ENCODE measurements at places on chromosomes 7 and 10.

GRCh38 chr10:21969326-21970287 is 33.9 kb downstream of the DNAJC1 start:
- peak; percentile 23 for DNase-seq

GRCh38 chr10:68647672-68648341 is 73.2 kb upstream of the CCAR1 start:
- DNase-seq: peak; percentile 90

DNA sequence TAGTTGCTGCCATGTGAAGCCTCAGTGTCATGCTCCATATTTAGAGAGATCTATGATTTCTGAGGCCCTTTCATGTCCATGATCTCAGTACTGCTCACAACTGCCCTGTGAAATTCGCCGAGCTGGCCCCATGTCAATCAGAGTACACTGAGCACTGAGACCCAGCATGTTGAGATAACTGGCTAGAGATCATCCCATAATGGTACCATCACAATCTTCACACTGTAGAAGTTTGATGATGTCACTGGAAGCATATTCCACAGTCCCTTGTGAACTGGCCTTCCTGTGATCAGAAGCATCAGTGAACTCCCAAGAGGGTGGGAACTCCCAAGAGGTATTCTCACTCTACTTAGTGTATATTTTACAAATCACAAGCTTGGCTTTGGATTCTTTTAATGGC is 116.0 kb downstream of the EGFR start:
- no peak for DNase-seq

- DNase-seq: no peak
Measured at GRCh38 chr7:136183981-136184380, 206.8 kb upstream of the MTPN start.

GRCh38 chr10:50931948-50932431 is 46.6 kb upstream of the A1CF start:
- peak; percentile 6 for DNase-seq

DNA sequence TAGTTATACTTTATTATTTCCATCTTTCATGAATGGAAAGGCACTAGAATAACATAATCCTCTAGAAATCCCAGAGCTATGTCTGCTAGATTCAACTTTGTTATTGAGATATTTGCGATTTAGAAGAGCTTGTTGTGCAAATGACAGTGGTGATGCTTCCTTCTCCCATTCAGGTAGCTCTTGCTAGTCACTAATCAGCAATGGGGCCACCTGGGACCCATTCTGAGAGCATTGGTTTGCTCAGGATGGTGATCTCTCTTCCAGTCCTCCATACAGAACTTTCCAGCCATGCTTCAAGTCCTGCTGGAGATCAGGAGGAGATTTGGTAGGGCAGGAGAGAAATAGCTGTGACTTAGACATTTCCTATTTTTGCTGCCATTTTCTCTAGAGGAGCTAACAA is 65.8 kb upstream of the WNT16 start:
- no peak for DNase-seq

- DNase-seq: no peak
Measured at GRCh38 chr7:5404421-5404826, 19.2 kb downstream of the TNRC18 start.

DNA sequence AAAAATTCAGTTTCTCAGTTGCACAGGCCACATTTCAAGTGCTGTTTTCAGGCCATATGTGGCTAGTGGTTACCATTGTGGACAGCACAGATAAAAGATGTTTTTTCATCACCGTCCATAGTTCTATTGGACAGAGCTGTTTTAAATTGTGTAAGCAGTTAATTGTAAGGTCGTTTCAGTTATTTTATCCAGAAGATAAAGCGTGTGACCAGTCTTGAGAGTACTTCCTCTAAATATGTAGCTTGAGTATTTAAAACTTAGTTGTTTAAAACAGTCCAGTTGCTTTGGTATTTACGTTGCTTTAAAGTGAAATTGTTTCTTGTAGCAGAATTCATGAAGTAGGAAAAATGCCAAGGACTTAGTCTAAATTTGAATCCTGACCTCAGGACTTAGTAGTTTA is 66.9 kb downstream of the ZNRF2 start:
- no peak for DNase-seq

DNA sequence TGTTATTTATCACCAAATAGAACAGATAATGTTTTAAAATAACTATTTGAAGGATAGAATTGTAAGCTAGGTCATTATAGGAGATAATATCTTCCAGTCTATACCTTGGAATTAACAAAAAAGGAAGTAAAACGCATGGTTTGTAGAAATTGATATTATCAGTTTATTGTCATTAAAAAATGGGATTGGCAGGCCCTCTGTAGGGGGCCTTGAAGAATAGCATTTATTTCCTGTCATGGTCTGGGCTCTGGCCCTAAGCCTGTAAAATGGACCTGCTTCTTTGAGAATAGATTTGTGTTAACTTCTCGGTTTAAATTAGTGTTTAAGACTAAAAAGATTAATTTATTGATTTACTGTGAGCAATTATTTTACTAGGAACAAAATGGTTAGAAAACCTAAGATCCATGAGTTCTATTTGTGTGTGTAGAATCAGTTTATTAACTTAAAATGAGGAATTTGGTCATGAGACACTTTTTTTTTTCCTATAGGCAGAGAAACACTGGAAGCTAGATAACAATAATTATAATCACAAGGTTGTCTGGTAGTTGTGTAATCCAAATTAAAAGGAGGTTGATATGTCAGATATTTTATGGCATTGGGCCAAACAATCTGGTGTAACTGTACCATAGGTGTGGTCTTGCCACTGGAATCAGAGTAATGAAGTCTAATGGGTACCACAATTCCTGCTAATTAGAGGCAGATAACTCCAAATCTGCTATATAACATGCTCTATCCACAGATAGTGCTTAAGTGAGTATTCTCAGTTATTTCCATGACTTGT is 197.4 kb upstream of the FOXP2 start:
- peak; percentile 0 for DNase-seq

DNA sequence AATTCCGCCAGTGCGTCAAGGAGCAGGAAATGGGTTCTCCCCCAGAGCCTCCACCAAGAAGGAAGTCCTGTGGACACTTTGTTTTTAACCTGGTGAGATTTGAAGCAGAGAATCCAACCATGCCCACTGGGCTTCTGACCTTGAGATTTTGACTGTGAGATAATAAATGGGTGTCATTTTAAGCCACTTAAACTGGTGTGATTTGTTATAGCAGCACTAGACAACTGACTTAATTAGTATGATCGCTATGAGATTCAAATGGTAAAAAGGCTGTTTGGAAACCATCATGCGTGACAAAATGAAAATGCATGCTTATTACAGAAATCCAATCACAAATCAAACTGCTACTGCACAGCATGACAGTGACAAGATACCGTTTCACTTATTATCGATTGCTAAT is 98.0 kb downstream of the ADAM12 start:
- no peak for DNase-seq

GRCh38 chr7:116802144-116802745 is 60.1 kb upstream of the CAPZA2 start:
- peak; percentile 84 for DNase-seq

GRCh38 chr10:29973921-29974320 is 85.5 kb downstream of the JCAD start:
- DNase-seq: no peak

GRCh38 chr7:112896026-112896601 is 105.9 kb upstream of the TMEM168 start:
- no peak for DNase-seq

GRCh38 chr7:158056761-158057160 is 530.9 kb downstream of the PTPRN2 start:
- no peak for DNase-seq

DNA sequence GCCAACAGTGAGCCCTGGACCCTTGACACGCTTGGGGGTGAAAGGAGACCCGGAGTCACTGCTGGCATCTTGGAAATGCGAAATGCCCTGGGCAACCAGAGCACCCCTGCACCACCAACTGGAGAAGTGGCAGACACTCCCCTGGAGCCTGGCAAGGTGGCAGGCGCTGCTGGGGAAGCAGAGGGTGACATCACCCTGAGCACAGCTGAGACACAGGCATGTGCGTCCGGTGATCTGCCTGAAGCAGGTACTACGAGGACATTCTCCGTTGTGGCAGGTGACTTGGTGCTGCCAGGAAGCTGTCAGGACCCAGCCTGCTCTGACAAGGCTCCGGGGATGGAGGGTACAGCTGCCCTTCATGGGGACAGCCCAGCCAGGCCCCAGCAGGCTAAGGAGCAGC is 98.5 kb downstream of the TACC2 start:
- no peak for DNase-seq
